ENCODE measurements at places on chromosomes 13 and 19.
A peak's percentile ranks its signal among the peaks of the same experiment; 100 is the strongest.

GRCh38 chr13:112638157-112638750 lies 50.3 kb upstream of the TUBGCP3 start:
- no peak for DNase-seq

DNA sequence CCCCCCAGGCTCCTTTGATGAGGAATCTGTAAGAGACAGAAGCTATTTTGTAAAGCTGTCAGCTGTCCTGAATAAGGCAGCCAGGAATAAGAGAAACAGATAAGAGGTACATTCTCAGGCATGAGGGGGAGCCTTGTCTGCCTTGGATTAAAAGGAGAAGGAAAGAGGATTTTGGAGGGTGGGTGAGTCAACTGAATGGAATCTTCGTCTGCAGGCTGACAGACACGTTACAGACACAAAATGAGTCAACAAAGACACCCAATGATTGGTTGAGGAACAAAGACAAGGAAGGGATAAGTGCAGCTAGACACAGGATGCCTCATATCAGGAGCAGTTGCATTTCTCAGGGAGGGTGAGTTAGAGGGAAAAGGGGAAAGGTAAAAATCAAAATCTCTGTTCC lies 162.5 kb downstream of the OLFM4 start:
- peak; percentile 74 for DNase-seq

GRCh38 chr13:113539176-113539575 lies 45.4 kb upstream of the TFDP1 start:
- DNase-seq, result no peak

DNA sequence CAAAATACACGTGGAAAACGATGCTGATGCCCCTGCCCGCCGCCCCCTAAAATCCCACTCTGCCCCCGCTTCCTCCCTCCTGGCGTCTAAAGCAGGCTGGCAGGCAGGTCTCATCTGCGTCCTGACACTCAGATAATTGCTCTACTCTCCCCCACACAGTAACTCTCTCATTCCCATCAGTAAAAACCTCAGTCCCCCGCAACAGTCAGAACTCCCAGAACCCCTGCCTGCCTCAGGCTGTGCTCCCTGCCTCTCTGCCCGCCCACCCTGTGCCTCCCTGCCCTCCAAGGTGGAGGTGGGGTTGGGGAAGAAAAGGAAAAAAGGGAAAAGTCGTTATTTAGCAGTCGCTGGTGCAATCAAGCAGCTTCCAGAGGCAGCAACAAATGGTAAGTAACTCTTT lies 473.7 kb downstream of the EFNB2 start:
- DNase-seq, result no peak

- DNase-seq, result no peak
Observed at GRCh38 chr19:4472174-4472974, at the start of gene HDGFL2. Gene HDGFL2 (plus strand): TSS chr19:4472297. CDS start chr19:4472351, 54 bp downstream.

DNA sequence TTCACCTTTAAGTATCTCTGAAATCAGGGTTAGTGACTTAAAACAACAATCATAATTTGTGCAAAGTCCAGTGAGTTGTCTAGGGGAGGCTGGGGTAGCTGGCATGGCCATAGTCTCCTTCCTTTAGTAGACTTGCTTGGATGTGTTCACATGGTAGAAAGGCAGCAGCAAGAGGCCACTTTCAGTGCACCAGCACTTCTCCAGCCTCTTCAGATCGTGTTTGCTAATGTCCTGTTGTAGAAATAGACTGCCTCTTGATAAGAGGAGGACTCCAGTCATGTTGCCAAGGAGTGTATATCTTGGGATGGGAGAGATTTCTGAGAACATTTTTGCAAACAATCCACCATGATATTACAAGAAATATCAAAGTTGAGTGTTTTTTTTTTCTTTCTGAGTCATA lies 22.9 kb downstream of the WDFY2 start:
- DNase-seq, result no peak

DNA sequence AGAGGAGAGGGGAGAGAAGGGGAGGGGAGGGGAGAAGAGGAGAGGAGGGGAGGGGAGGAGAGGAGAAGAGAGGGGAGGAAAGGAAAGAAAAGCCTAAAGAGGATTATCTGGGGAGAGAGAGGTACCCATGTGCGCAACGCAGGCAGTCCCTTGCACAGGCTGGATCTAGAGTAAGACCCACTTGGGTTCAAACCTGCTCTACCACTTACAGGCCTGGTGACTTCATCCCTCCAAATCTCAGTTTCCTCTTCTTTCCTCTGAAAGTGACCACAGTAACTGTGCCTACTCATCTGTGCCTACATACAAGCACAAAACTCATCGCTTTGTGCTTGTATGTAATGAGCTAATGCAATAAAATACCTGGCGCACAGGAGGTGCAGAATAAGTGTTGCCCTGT lies 732 bp upstream of the MAP1S start:
- DNase-seq, result no peak

DNA sequence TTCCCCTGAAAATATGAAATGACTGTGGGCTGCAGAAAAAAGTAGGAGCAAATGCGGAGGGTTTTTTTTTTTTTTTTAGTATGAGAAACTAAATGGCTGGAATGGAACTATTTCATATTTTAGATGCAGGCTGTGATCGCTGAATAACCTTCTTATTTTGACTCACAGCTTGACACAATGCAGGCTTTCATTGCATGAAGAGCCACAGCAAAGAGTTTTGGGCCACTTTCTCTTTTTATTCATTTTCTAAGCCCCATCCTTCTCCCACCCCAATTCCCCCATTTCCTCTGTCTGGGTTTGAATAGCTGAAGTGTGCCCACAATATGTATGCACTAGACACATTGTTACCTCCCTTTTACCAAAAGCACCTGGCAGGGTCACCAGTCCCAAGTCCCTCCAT lies 125.9 kb downstream of the COG6 start:
- DNase-seq, result no peak

DNA sequence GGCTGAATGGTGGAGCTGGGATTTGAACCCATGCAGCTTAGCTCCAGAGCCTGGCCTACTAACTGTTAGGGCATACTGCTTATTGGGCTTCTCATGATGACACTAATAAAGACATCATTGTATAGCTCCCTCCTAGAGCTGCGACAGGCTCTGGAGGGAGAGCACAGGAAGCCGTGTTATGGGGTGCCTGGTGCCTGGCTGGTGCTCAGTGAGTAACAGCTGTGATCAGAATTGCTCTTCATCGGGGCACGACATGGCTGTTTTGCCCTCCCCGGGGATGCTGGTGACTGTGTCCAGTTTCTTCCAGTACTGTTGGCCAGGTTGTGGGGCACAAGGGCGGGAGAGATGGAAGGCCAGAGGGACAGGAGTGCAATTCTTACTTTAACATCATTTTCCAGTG lies 5.1 kb downstream of the LYPD5 start:
- no peak for DNase-seq

DNA sequence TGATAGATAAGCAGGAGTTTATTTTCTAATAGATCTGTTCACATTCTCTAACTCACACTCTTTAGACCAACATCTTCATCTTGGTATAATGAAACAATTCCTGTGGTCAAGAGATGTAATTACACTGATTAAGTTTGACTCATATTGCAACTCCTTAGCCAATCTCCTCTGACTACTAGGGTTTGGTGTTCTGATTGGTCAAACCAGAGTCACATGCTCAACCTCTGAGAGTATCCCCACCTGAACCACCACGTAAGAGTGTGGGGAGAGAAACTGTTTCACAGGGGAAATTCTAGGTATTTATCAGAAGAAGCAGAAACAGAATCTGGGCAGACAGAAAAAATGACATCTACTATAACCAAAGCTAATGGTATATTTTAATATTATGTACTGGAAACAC lies 42.4 kb downstream of the UQCRFS1 start:
- DNase-seq, result no peak

GRCh38 chr19:8142513-8142900 lies 6.9 kb downstream of the FBN3 start:
- no peak for DNase-seq

DNA sequence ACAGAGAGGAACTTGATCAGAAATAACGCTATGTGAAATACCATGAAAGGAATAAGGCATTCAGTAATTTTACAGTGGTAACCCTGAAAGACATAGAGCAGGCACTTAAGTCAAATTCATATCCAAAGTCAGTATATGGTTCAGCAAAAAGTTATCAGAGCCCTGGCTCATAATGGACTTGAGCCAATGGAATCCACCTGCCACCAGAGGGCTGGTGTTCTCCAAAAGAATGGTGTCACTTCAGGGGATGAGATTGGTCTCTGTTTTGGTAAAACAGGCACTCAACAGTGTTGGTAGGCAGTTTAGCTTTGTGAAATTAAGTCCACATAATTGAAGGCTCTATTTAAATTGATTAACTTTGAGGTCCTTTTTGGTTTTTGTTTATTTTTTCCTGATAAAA lies 93.9 kb downstream of the LIG4 start:
- no peak for DNase-seq

GRCh38 chr19:8421484-8422461 lies 8.7 kb downstream of the MARCHF2 start:
- no peak for DNase-seq

DNA sequence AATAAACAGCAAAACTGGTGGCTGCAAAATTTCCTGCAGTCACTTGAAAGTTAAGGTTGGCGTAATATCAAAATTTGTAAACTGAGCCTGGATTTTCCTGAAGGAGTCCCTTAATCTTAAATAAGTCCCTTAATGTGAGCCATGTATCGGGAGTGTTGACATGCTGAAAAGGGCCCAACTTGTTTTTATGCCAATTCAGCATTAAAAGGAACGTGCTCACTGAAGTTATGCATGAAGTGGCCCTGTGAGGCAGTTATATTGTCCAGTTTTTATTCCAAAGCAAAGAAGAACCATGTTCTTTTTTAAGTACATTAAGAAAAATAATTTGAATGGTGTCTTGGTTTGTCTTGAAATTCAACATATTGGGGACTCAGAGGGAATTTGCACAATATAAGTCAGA lies 1766.9 kb downstream of the SLITRK1 start:
- no peak for DNase-seq

- no peak for DNase-seq
Observed at GRCh38 chr13:74280093-74280794, 146.0 kb upstream of the KLF12 start.

DNA sequence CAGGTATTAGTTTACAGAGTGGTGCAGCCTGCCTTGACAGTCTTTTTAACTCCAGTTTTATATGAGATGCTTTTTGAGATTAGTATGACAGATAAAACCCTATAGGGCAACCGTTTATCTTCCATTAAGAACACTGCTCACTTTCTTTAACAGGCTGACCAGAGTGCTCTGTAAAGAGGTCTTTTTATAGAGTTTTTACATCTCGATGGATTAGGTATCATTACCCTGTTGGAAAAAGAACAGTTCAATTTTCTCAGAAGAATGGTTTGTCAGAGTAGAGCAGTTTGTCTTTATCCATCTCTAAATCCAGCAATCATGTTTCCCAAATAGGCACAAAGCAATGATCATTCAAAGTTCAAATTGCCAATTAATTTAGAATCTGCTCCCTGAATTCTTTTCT lies 395.2 kb upstream of the ARGLU1 start:
- no peak for DNase-seq

DNA sequence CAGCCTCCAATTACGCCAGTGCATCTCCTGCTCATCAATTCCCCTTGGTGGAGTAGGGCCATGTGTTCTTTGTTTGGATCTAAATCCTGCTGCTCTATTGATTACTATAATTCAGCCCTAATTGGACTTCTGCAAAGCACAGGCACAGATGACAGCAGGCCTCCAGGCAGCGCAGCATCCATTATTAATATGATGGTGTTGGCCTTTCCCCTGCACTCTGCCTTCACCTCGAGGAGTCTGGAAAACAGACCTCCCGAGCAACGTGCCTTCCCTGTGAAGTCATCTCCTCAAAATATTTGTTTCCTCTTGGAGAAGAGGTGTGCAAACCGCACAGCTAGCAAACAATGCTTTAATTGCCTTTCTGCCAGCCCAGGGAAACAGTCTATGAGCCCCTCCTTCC lies 92.5 kb downstream of the UQCRFS1 start:
- DNase-seq, result no peak

DNA sequence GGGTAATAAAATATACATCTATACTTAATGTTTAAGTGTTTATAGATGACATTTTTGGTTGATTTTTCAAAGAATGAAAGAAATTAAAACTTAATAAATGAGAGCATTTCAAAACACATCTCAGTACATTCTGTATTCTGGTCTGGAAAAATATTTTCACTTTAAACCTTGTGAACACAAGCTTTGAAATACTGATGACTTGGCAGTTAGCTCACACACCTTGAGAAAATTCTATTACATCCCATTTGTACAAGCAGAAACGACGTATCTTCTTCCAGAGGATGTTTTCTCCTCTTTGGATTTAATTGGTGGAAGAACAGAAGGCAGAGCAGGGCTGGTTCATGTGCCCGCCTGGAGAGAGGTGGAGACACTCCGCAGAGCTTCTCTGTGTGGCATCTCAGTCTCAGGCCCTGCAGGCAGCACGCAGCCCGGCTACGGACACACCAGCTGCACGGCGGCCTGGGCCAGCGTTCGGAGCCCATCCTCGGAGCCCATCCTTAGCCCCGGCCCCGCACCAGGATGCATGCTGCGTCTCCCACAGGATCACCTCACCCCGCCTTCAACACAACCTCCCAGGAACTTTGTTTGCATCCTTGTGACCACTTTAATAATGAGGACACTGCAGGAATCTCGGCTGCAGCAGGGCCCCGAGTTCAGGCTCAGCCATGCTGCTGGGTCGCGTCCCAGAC lies 48.6 kb downstream of the SOX1 start:
- DNase-seq, result no peak

DNA sequence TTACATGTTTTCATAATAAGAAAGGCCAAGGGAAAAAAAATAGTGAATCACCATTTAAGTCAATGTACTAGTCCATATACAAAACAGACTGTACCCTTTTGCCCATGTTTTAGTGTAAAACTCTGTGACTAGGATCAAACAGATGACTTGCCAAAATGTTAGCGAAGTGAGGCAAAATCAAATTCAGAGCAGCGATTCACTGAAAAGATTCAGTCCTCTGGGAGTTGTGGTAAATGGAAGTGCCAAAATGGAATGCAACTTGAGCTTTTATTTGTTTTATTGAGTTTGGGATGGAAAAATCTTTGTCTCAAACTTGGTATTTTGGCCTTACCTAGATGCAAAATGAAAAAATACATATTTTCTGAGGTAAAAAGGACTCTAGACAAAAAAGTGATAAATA lies 9.1 kb downstream of the CDADC1 start:
- peak; percentile 14 for DNase-seq

GRCh38 chr19:55193481-55193880 lies 13.4 kb upstream of the SYT5 start:
- no peak for DNase-seq

Measured in fibroblast of skin of left biceps (primary cell).